Activated CD4-positive, alpha-beta T cell treated with anti-CD3 and anti-CD28 coated beads, Interleukin-2, amount 50 U/mL, for 24 hours (primary cell): ENCODE measurements at places on chromosomes 6 and 20.

GRCh38 chr6:52285177-52286068 is 881 bp upstream of the MCM3 start:
- DNase-seq = no peak

GRCh38 chr6:25692472-25692871 is 40.5 kb downstream of the SCGN start:
- DNase-seq = no peak

GRCh38 chr6:148846778-148847761 is 100.2 kb downstream of the UST start:
- DNase-seq = no peak

DNA sequence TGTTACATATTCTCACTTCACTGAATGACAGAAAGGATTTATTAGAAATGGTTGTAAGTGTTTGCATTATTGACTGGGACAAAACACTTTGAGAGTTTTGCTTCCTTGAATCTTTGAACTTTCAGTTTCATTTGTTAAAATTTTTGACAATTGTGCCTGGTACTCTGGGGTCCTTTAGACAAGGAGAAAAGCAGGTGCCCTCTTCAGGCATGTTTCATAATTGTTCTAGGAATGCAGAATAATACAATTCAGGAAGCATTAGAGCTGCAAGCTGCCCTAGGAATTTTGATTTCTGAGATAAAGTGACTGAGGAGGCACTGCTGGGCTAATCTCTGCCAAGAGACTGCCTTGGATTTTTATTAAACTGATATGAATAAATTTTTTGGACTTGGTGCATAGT is 49.7 kb downstream of the TOP1 start:
- no peak for DNase-seq

GRCh38 chr6:35719830-35720733 is 16.8 kb upstream of the ARMC12 start:
- no peak for DNase-seq

DNA sequence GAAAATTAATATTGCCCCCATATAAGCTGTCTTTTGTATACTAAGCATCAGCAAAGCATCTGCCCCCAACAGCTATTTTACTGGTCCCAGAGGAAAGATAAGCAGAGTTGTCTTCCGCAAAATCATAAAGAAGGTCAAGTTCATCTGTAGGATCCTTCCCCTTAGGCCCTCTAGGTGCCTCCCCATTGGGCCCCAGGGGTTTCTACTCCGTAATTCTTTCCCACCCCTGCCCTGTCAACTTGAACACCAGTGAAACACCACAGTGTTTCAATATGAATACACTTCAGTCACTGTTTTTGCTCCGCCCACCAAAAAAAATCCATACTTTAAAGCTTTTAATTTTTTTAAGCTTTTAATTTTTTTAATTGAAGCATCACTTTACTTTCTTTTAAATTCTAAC is 159.2 kb downstream of the ATXN1 start:
- peak; percentile 37 for DNase-seq

DNA sequence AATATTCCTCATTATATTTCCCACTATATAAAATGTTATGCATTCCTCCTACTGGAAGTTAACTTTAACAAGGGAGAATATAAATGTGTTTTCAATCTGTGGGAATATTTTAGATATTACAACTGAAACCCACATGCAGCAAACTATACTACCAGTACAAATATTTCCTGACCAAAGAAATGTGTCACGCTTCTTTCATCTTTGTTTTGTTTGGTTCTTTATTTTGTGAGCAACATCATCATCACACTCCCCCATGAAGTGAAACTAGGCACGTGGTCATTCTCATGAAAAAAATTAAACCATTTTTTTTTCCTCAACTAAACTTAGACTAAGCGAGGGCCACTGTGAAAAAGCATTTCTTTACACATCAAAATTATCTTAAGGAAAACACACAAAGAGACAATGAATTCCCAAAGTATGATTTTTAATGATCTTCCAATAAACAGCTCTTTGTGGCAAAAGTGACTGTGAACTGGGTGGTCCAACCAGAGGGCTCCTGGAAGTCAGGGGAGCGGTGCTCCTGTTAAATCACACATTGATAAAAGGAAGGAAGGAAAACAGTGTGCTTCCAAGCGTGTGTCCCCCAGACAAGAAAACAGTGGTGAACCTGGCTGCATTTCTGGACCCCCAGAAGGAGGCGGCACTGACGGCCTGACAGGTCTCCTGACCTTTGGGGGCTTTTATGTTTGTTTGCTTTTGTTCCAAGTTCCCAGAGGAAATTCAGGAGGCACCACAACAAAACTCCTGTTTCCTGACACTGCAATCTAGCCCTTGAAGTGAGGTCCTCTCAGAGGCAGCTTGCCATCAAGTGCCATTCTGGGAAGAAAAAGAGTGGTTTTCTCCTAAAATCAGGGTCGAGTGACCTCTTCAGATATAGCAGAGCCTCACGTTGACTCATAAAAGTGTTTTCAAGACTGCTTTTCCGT is 166.8 kb upstream of the FOXQ1 start:
- no peak for DNase-seq

DNA sequence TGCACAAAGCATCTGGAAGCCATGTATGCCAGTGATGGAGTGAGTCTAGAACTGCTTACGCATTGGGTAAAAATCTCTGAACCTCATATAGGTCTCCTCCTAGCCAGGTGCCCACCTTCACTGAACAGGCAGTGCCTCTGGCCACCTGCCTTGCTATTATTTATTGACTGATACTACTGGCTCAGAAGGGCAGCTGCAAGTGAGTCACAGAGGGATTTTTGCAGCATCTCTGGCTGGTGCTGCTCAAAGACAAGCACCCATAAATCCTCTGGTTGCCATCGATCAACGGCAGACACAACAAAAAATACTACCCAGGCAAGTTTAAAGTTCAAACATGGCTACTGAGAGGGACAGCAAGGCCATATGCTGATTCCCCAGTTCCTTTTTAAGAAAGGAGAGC is 279.4 kb downstream of the UBE3D start:
- DNase-seq = no peak

- no peak for DNase-seq
Observed at GRCh38 chr20:57986666-57987065, 241.8 kb downstream of the ANKRD60 start.

DNA sequence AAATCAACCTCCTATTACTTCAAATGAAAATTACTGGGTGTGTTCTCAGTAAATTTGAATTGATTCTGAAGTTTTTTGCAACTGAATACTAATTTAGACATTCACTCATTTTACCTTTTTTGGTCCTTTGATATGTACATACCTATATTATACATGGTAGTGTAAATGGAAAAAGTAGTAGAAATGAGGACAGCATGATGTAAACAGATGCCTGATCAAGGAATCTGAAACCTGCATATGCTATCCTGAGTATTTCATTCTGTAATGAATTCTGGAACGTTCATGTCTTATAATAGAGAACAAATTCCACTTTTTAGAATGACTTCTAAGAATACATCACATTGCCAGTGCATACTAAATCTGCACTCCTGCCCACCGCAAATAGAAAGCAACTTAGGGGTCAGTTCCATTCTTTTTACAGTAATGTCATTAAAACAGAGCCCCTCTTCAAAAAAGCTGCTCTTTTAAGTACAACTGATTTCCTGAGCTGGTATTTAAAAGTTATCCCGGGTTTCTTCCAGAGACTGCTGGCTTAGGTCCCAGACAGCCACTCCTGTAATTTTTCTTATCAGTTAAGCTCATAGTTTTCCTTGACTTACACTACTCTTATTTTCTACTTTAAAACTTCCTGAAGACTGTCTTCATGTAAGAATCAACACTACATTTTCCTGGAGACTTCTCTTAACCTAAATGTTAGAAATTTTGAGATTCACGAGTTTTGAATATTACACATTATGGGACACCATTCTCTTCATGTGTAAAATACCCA is 48.4 kb downstream of the MAP3K7 start:
- DNase-seq = no peak

- DNase-seq = no peak
Observed at GRCh38 chr20:48313324-48313723, 514.5 kb downstream of the PREX1 start.

DNA sequence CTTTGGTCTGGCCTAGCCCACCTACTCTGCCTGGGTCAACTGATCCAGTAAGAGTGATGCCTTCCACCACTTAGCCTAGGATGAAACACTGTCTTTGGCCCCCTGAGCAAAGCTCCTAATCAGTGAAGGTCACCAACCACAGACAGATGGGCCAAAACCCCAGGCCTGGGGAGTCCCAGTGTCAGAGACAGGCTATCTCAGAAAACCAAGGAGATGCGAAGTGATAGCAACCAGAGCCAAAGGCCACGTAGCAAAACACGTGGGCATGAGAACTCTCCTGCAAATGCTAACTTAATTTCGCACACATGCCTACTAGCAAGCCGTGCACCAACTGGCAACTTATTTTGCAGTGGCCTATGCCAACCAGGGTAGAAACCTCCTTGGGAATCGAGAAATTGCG is 29.1 kb downstream of the AGPAT4 start:
- no peak for DNase-seq

- no peak for DNase-seq
Observed at GRCh38 chr20:33840759-33841435, 29.7 kb downstream of the CHMP4B start.

DNA sequence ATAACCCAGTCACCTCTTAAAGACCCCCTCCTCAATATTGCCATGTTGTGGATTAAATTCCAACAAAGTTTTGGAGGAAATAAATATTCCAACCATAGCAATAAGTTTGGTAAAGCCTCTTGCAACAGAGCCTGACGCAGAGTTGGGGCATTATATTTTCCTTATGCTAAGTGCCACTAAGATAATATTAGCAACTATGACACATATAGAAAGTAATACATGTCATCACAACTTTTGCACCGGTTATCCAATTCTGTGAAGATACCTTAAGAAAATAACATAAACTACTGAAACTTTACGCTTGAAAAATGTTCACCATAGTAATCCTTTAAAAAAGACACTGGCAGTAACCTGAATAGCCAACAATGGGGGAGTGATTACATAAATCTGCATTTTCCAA is 52.2 kb upstream of the TRERF1 start:
- DNase-seq = no peak

DNA sequence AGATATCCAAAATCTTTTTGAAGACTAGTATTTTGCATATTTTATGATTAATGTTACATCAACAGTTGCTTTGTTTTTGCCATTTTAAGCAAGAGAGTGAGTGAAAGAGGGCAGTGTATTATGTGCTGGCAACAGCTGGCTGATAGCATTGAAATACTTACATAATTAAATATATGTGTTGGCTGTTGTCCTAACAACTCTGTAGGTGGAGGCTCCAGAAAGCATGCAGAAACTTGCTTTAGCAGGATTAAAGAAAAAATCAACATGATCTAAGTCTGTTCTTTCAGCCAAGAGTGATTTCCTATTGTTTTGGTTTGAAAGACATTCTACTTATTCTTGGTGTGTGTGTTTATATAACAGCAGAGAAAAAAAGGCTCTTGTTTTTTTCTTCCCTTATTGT is 127.5 kb downstream of the CDKAL1 start:
- no peak for DNase-seq

- no peak for DNase-seq
Observed at GRCh38 chr6:11403035-11403601, 134.4 kb upstream of the TMEM170B start.

- peak; percentile 79 for DNase-seq
Observed at GRCh38 chr6:134178161-134179044, 126.0 kb upstream of the SLC2A12 start.

- DNase-seq = no peak
Observed at GRCh38 chr6:26475823-26476729, 18.3 kb downstream of the BTN2A1 start.

DNA sequence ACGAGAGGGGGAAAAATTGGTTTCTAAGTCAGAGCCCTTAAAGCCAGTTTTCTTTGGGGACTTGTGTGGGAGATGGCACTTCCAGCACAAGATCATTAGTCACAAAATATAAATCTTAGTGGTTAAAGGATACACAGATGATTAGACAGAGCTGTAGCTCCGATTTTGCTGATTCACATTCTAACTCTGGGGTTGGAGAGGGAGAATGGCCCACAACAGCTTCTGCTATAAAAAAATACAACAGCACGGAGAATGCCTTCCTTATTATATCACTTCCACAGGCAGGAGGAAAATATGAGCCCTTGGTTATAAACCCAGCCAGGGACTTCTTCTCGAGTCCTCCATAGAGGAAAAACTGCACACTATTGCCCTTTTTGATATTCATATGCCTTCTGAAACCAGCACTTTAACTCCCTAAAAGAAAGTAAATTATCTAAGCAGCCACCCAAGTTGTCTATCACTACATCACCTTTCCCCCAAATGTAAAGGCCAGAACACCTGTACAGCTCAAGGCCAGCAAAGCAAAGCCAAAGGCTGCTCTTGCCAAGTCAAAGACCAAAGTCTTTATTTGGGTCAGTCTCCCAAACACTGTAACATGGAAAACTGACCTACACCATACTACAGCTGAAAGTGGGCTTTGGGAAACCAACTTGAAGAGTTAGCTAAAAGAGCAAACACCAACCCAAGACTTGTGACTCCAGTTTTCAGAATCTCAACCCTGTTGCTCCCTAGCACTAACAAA is 10.4 kb downstream of the MRPL14 start:
- DNase-seq = no peak

GRCh38 chr6:67748521-67748920 is 886.6 kb upstream of the ADGRB3 start:
- DNase-seq = no peak

DNA sequence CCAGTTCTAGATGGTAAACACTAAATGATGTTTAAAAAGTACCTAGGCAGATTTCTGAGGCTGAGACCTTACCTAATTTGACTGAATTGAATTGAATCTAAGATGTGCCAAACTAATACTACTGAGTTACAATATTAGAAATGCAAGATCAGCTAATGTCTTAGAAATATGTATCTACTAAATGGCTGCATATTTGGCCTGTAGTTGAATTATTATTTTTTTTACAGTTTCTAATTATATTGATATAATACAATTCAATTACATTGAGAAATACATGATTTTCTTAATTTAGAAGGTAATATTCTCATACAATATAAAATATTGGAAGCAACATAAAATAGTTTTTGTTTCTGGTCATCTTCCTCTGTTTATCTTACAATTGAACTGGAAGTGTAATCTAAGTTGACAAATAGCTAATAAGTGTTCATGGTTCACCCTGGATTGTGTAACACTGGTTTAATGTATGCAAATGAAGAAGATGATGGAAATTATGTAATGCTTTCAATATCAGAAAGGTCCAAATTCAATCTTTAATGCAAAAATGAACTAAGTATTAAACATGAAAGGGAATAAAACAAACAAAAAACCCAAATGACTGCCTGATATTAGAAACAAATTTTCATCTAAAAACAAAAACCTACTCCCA is 2.9 kb downstream of the MAP3K7 start:
- DNase-seq = no peak

GRCh38 chr6:129672341-129672682 is 37.7 kb downstream of the ARHGAP18 start:
- no peak for DNase-seq

DNA sequence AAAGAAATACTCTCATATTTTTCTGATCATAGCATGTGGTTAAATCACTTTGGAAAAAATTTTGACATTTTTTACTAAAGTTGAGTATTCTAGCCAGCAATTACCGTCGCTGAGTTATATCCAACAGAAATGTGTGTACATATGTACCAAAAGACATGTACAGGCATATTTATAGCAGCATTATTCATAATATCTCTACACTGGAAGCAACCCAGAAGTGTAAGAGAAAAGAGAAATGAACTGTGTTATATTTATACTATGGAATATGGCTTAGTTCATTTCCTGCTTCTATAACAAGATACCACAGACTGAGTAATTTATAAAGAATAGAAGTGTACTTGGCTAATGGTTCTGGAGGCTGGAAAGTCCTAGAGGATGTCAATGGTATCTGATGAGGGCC is 474.0 kb upstream of the GJE1 start:
- DNase-seq = no peak
